ENCODE measurements at places on chromosomes 4 and X. TPM values are rescaled to one million over a fixed set of nuclear protein-coding genes. Genes with fewer than 3 reads are reported as not detected.

The PAK3 gene
- 10.7 TPM for total RNA-seq

The LUZP4 gene
- 13.7 TPM for total RNA-seq

The GABRB1 gene
- 0.87 TPM for total RNA-seq

DNA sequence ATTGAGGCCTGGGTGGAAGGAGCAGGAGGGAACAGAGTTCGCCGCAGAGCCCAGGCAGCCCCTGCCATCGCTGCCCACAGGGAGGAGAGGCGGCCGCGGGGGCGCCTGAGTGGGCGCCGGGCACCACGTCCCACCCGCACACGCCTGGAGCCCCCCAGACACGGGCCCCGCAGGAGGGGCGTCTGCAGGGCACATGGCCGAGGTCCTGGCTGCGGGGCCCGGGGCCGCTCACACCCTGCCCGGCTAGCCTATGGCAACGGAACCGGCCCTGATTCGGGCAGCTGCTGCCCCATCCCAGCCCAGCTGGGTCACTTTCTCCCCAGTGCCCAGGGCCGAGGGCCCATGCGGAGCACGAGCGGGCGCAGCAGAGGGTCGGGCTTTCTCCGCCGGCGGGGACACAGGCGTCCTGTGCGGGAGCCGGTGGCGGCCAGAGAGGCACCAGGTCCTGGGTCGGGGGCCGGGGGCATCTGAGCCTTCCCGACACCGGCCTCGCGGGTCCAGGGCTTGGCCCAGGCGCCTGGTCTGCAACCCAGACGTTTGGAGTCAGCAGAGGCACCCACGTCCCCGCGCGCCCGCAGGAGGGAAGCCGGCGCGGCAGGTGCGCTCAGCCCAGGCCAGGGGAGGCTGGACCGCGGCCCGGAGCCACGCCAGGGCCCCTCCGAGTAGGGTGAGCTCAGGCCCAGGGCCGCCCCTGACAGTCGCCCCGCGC is 91.2 kb downstream of the FAM53A start:
- no peak for DNase-seq

DNA sequence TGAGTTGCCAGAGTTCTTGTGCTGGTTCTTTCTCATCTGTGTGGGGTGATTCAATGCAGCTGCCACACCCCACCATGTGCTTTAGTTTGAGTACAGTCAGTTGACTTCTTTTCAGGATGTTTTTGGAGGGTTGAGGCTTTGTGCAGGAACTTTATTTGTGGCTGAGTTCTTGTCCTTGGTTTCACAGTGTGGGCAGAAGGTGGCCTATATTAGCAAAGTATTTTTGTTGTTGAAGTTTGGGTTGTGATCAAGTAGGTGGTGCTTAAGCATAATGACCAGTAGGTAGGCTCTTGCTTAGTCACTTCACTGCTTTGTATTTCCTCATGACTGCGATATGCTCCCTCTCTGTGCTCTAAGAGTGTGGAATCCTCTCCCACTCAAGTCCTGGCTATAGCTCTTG is 80.3 kb downstream of the ARHGAP24 start:
- DNase-seq = no peak

DNA sequence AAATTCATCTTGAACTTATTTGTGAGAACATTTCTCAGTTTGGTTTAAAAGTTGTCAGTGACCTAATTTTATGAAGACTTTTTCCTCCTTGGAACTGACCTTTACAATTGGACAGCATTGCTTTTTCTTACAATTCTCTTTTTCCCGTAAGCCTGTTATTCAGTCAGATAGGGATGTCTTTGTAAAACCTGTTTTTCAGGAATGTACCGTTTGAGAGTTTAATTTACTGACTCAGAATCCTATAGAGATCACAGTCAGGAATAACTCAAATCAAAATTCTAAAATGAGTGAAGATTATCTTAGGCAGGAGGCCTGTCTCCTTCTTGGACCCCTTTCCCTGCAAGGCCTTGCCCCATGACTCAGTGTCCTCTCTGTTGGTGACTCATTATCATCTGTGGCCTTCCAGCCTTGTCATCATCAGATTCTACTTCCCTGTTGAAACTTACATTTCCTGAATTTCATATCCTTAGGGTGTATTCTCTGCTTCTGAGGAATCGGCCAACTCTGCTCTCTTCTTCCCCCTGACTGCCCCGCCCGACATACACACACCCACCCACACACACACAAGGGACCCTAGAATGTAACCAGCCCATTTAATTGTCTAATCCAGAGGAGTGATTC is 99.8 kb downstream of the ARHGAP10 start:
- no peak for DNase-seq

DNA sequence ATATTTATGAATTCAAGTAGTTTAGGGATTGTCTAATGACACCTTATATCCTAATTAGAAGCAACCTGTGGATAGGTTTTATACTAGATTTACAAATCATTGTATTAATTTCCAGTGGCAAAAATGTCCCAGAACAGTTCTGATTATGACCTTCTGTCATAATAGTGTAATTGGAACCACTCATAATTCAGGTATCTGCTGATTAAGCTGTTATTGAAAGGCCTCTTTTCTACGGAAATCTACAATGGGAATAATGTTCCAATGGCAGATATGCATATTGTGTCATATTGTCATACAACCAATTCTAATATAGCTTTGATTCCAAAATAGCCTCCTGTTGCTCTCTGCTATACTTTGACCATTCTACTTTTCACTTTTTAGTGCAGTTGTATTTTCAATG is 19.0 kb downstream of the MMRN1 start:
- no peak for DNase-seq

DNA sequence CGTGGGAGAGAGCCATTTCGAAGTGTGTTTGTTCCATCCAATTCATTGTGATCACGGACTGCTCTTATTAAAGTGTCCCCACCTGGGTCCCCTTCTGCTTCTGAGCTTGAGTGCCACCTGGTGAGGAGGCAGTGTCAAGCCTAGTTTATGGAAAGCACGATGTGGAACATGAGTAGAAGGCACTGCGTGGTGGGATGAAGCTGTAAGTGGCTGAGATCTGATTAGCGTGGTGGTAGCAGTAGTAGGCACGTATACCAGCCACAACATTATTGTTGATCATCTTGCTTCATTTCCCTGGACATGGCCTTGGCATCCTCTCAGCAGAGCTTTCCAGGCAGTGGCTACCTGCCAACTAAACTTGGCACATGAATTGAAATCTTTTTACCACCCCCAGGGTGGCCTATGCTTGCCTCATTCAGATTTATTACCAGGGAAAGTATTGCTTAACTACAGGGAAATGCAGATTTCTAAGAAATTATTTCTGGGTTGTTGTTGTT is 46.4 kb downstream of the GPAT3 start:
- DNase-seq = peak; percentile 32

DNA sequence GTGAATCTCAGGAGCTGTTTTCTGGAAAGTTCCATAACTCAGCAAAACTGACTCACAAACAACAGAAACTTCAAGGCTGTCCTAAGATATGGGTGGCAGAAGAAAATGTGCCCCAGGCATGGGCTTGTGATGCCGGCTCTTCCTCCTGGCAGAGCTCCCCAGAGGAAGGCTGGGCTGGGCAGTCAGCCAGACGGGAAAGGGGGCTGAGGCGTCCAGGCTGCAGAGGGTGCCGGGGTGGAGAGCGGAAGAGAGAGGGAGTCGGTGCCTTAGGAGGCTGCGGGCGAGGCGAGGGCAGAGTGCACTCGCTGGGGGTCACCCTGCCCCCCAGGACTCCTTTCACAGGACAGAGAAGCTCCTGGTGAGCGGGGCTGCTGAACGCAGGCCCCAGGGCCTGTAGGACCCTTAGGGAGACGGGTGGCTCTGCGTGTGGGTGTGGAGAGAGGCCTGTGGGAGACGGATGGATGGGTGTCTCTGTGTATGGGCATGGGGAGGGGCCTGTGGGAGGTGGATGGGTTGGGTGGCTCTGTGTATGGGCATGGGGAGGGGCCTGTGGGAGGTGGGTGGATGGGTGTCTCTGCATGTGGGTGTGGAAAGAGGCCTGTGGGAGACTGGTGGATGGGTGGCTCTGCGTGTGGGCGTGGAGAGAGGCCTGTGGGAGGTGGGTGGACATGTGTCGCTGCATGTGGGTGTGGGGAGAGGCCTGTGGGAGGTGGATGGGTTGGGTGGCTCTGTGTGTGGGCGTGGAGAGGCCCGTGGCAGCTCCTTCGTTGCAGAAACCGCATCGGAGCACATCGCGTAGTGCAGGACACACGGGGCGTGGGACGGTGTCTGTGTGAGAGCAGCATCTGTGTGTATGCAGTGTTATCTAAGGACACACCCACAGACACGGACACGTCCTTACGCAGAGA is 15.9 kb downstream of the PCGF3 start:
- DNase-seq = peak; percentile 89

Data from testis (tissue), 5 donors.